ENCODE measurements at places on chromosomes 6 and 20. TPM values are rescaled to one million over a fixed set of nuclear protein-coding genes. Genes with fewer than 3 reads are reported as not detected.

- DNase-seq: no peak
Measured at GRCh38 chr6:161676586-161676985, 402.7 kb upstream of the AGPAT4 start.

GRCh38 chr20:38203337-38203980 lies 38.4 kb upstream of the TGM2 start:
- DNase-seq: no peak

FRMD1 gene
- 2.0 TPM for polyA plus RNA-seq

GRCh38 chr6:21402368-21402767 lies 191.2 kb upstream of the SOX4 start:
- DNase-seq: no peak

- no peak for DNase-seq
Measured at GRCh38 chr6:169263836-169264608, 10.4 kb upstream of the THBS2 start.

DNA sequence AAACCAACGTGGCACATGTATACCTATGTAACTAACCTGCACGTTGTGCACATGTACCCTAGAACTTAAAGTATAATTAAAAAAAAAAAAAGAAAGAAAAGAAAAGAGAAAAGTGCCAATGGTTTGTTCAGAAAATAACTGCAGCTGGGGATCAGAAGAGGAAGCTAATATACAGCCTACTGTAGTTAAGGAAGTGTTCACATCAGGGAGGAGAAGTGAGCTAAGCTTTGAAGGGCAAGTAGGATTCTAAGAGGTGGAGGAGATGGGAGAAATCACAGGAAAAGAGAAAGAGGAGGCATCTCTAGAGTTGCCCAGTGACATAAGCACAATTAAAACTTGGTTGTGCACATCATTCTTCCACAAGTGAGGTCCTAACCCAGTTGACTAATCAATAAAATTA lies 214.4 kb upstream of the DTNBP1 start:
- DNase-seq: no peak

GRCh38 chr6:17589406-17590096 lies 10.6 kb upstream of the FAM8A1 start:
- peak; percentile 50 for DNase-seq

LRRC73 gene
- polyA plus RNA-seq: not detected
